ENCODE measurements at places on chromosomes 5 and 9.
A peak's percentile ranks its signal among the peaks of the same experiment; 100 is the strongest.

DNA sequence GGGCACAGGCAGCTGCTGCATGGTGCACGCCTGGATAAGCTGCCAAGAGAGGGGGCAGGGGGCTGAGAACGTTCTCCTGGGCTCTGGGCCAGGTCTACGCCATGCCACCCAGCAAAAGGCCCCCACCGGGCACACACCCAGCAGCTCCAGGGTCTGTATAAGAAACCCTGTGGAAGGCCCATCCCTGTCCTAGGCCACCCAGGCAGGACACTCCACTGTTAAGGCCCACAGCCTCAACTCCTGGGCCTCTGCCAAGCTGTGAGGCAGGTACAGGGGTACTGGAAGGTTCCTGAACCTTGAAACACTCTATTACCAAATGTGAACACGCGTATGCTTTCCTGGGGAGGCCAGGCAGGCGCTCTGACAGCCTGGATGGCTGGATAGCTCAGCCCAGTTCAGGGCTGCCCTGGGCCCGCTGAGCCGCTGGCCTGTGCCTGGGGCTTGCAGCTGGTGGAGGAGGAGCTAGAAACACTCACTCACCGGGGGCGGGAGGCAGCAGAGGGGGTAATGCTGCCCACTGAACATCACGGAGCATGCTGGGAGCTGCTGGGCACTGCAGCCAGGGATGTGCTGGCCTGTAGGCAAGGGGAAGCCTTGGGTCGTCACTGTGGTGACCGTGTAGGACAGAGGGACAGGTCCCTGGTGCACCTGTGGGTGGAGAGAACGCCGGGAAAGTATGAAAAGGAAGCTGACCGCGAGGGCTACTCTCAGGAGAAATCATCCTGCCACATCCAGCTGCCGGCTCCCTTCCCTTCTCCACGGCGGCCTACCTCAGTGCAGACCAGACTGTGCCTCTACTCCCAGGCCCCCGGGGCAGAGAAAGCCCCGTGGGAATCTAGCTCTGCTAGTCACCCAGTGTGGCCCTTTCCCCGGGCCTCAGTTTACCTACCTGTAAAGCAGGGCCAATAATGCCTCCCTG lies 6.0 kb downstream of the RNF44 start:
- DNase-seq = no peak

GRCh38 chr9:93148721-93149120 lies 14.7 kb upstream of the NINJ1 start:
- DNase-seq = no peak

- DNase-seq = no peak
Measured at GRCh38 chr9:75053869-75054268, 25.8 kb upstream of the CARNMT1 start.

- DNase-seq = no peak
Measured at GRCh38 chr5:105956456-105957196, 1714.1 kb downstream of the EFNA5 start.

DNA sequence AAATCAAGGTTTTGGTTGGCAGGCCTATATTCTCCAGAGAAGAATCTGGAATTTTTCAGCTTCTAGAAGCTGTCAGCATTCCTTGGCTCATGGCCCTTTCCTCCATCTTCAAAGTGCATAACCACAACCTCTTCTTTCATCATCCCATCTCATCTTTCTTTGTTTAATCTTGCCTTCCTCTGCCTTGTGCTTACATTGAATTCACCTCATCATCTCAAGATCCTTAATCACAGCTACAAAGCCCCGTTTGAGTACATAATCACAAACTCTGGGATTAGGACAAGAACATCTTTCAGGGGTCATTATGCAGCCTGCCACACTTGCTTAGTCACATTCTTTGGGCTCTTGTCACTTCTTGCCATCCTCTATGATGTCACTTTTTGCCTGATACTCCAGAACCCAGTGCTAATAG lies 130.3 kb downstream of the FOXD1 start:
- no peak for DNase-seq

DNA sequence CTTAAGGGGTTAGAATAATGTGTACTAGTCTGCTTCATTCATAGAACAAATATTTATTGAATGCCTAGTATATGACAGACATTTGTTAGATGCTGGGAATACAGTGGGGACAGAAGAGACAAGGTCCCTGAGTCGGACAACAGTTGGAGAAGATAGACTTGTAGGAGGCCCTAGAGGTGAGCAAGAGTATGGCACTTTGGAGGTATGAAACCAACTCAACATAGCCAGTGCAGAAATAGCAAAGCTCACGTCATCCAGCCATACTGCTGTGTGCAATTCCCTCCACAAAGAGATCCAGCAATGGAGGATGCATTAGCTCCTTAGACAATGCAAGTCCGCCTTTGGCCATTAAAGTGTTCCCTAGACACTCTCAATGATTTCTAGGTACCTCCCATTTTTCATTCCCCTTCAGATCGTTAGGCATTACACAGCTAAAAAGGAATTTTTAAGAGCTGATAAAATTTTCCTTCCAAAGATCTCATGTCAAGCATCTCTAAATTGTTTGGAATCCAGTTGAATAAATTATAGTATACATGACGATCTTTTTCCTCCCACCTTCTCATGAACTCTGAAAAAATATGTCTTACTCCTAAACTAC lies 1949.6 kb upstream of the WWC1 start:
- DNase-seq = no peak

DNA sequence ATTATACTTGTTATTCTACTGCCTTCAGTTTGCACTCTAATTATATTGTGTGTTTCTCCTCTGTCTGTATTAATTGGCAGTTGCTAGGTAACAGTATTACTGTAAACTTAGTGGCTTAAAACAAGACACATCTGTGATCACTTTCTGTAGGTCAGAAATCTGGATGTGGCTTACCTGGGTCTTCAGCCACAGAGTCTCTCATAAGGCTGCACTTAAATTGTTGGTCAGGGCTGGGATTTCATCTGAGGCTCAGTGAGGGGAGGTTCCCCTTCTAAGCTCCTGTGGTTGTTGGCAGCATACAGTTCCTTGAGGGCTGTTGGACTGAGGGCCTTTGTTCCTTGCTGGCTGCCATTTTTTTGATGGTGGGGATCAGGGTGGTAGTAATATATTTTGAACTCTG lies 68.8 kb downstream of the SLC44A1 start:
- DNase-seq = no peak

DNA sequence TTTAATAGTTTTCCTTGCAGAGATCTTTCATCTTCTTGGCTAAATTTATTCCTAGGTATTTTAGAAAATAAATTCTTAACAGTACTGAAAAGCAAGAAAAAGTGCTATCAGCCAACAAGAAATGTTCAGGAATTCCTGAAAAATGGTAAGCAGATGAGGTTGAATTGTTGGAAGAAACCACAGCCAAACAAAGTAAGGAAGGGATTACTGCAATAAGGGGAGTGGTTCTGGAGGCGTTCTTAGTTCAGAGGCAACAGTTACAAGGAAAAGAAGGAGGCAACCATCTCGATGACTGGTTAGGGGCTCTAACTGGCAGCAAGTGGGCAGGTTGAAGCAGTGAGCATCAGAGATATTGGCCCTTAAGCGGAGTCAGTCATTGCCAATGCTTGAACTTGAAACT lies 12.8 kb upstream of the OR13J1 start:
- DNase-seq = no peak

DNA sequence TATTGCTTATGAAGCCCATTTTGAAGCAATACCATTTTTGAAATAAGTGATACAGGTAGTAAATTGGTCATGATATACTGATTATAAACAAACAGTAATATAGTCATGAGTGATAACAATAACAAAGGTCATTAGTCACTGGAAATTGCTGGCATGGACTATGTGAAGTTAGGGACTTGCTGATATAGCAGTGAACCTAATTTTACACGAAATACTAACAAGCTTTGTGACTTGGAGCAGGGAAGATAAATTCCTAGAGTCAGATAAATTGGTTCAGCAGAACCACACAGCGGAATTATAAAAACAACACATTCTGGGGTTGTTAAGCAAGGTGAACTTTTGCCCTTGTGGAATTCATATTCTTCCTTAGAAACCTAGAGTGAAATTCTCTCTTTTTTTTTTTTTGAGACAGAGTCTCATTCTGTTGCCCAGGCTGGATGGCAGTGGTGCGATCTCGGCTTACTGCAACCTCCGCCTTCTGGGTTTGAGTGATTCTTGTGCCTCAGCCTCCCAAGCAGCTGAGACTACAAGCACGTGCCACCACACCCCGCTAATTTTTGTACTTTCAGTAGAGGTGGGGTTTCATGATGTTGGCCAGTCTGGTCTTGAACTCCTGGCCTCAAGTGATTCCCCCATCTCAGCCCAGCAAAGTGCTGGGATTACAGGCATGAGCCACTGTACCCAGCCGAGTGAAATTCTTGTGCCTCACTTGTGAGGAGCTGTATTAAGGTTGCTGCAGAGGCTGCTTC lies 6.0 kb downstream of the UGCG start:
- DNase-seq = no peak

DNA sequence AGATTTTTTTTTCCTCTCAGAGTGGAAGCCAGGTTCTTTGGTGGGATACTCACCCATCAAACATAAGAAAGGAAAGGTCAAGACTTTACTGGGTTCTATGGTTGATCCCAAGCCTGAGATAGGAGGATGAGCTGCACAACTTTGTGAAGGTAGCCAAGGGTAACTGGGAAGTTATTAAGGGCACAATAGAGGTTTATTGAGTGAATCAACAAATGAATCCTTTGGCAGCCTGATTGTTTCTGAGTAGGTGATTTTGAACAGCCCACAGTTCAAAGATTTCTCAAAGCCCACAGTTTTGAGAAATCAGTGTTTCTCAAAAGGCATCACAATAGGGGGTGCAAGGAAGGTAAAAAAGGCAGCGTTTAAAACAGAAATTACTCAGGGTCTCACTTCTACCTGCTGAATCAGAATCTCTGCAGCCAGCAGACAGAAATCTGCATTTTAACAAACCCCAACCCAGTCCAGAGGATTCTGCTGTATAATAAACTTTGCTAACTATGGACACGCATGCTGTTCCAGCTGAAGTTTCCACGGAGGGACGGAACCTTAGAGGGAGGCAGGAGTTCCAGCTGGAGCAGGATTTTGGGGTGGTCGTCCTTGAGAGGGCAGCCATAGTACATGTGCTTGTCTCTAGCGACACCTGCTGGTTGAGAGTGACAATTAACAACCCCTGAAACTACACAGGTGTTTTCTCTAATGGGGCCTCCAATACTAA lies 32.7 kb upstream of the FSD1L start:
- peak; percentile 51 for DNase-seq

GRCh38 chr5:61334868-61335615 lies 3.0 kb downstream of the ZSWIM6 start:
- DNase-seq = no peak

DNA sequence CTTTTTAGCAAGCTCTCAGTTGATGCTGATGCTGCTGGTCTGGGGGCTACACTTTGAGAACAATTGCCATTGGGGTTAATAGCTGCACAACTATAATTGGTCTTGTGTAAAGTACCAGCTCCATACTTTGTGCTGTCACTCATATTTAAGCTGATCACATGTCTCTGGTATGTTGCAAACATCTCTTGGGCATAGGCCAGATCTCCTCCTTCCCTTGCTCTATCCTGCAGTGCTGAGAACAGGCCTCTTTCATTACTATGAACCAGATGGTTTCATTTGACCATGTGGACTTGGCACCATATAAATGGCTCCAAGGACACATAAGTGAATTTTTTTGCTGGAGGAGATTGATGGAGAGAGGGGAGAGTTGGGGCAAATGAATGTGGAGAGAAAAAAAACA lies 48.4 kb downstream of the DMRT2 start:
- DNase-seq = no peak

DNA sequence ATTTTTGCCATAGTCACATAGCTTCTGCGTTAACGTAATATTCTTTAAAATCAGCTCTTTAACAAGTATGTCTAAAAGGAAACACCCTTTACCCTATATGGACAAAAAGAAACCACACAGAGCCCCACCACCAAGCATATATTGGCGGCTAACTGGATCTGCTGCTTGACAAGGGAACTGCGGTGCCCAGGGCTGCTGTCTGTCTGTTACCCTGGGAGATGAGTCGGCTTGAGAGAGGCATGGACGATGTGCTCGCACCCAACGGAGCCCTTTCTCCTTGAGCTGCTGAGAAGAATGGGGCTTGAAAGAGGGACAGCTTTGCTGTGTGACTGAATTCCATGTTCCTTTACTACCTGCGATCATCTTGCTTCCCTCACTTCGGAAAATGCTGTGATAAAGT lies 158.6 kb upstream of the SHB start:
- DNase-seq = peak; percentile 38

GRCh38 chr9:93826209-93826608 lies 128.9 kb downstream of the BARX1 start:
- DNase-seq = peak; percentile 56

DNA sequence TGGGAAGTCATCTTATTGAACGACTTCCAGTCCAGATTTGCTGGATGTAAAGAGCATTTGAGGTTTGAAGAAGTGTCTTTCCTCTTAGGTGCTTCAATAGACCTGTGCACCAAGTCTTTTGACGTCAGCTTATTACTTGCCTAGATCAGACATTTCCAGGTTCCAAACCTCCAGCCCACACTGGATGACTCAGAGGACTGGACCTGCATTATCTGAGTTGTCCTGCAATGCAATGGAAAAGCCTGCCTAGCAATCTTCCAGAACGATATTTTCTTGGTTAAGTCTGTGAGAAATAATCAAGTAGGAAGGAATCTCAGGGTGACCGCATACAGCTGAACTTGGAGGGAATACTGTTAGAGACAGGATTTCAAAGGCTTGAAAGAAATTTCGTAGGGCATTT lies 147.2 kb upstream of the MOCS2 start:
- no peak for DNase-seq

DNA sequence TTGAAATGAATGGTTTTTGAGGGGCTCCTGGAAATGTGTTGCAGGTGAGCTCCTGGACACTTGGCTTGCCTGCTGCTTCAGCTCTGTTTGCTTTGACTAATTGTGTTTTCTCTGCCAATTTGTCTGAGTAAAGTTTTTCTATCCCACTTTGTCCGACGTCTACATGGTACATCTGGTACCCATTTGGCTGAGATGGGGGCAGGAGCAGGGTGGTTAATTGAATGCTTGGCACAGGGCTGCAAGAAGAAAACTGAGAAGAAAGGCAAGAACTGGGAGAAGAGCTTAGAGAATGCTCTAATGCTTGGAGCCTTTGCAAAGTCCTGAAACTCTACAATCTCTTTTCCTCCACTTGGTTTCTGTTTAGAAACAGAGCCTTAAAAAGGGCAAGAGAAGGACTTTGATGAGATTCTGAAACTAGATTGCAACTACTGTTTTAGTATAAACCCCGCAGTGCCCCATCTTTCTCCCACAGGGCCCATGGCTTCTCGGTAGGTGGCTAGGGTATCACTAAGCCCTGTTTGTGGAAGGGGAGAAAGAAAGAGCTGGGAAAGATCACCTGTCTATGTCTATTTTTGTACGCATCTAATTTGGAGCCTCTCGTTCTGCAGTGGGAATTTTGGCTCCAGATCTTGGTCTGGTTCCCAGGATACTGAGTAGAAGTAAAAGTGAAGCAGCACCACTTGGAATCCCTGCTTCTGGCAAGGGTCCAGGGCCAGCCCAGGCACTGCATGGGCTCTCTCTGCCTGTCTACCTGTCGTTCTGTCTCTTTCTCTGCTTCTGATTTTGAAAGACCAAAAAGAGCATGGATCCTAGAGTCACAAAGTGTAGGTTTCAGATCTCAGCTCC lies 214.4 kb downstream of the SEMA6A start:
- DNase-seq = no peak

All from activated CD4-positive, alpha-beta memory T cell treated with anti-CD3 and anti-CD28 coated beads, Interleukin-2, amount 10 ng/mL, durations not matched to agents 7 days and 5 days (primary cell).